ENCODE measurements at places on chromosomes 11 and 22. TPM values are rescaled to one million over a fixed set of nuclear protein-coding genes. Genes with fewer than 3 reads are reported as not detected.

Gene PELI3
- 2.3 TPM for total RNA-seq

DNA sequence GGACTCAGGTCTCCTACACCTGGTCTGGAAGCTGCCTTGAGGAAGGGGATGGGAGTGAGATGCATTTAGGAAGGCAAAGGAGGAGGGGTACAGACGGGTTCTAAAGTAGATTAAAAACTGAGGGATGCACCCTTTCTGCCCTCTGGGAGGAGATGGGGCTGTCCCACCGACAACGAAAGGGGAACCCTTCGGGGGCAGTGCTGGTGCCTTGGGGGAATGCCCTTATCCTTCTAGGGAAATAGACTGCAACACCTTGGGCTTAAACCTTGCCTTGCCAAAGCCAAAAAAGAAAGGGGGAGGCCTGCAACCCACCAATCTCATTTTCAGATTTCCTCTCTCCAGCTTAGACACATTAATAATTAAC, 89.8 kb downstream of the PLEKHA7 start:
- no peak overlapping the region for H3K27ac ChIP-seq
- H3K36me3 ChIP-seq = no peaks in the 10 kb centered on the region
- no peak overlapping the region for H3K4me3 ChIP-seq
- peak; percentile 37 for DNase-seq

DNA sequence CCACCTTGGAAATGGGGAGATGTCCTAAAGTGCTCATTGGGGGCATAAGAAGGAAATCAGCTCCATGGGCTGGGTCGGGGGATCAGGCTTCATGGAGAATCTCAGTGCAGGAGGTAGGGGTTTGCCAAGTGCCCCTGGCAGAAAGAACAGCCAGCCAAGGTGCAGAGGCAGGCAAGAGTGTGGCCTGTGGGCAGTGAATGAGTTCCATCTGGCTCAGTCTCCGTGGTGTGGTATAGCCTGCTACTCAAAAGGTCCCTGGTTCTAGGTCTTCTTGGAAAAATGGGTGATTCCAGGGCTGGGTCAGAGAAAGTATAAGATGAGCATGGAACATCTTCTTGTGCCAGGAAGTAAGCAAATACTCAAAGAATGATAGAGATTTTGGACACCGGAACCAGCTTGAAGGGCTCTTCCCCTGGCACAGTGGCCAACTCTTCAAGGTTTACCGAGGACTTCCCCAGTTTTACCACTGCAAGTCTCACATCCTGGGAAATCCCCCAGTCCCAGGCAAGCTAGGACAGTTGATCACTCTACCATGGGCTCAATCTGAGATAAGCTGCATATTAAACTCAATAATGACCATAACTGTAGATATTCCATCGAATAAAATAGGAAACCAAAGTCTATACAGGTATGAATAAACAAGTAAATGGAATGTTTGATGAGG, 10.6 kb upstream of the ARAP1 start:
- no peak overlapping the region for H3K27ac ChIP-seq
- no peak overlapping the region for H3K4me3 ChIP-seq
- no peaks in the 10 kb centered on the region for H3K36me3 ChIP-seq
- no peaks in the 10 kb centered on the region for H3K27me3 ChIP-seq
- peak; percentile 61 for DNase-seq
- H3K4me1 ChIP-seq = peaks cover 16% of the 10 kb centered on the region

Gene TLCD5
- total RNA-seq = 1.2 TPM

- H3K36me3 ChIP-seq = no peaks in the 10 kb centered on the region
- H3K27me3 ChIP-seq = peaks cover 7% of the 10 kb centered on the region
- no peak overlapping the region for H3K4me3 ChIP-seq
- no peak for DNase-seq
Observed at GRCh38 chr11:125773516-125773915, 5.1 kb downstream of the PATE2 start.

GRCh38 chr11:4066910-4067309, 27.7 kb upstream of the RRM1 start:
- H3K27ac ChIP-seq = no peak overlapping the region
- peaks cover 10% of the 10 kb centered on the region for H3K36me3 ChIP-seq
- no peaks in the 10 kb centered on the region for H3K27me3 ChIP-seq
- no peak overlapping the region for H3K4me3 ChIP-seq
- peaks cover 65% of the 10 kb centered on the region for H3K4me1 ChIP-seq
- no peak for DNase-seq

DNA sequence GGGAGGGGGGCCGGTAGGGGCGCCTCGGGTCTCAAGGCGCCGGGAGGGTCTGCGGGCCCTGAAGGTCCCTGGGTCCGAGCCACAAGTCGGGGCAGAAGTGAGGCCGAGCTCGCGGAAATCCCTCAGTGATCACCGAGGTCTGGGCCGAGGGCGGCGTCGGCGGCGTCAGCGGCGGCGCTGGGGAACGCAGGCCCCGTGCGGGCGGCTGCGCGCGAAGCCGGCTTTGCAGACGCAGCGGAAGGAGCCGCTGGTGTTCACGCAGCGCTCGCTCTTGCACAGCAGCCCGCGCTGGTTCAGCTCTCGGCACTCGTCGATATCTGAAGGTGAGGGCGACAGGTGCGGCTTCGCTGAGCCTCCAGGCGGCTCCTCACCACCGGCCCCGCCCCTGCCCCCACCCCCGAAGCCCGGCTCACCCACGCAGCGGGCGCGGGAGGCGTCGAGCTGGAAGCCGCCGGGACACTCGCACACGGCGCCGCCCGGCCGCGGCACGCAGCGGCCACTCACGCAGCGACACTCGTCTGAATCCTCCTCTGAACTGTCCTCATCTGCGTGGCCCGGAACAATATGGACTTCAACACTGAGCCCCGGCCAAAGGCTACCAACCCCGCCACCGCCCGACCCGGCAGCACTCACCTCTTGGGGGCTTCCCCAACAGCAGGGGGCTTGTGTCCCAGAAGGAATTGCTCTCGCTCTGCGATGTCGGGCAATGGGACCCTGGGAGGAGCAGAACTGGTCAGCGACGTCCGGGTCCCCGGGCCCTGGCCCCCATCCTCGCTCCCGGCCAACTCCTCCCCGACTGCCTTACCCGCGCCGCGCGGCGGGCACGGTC, 14.2 kb downstream of the SCYL1 start:
- peaks cover 16% of the 10 kb centered on the region for H3K4me1 ChIP-seq
- peaks cover 1% of the 10 kb centered on the region for H3K36me3 ChIP-seq
- H3K27ac ChIP-seq = no peak overlapping the region
- no peak overlapping the region for H3K4me3 ChIP-seq

DNA sequence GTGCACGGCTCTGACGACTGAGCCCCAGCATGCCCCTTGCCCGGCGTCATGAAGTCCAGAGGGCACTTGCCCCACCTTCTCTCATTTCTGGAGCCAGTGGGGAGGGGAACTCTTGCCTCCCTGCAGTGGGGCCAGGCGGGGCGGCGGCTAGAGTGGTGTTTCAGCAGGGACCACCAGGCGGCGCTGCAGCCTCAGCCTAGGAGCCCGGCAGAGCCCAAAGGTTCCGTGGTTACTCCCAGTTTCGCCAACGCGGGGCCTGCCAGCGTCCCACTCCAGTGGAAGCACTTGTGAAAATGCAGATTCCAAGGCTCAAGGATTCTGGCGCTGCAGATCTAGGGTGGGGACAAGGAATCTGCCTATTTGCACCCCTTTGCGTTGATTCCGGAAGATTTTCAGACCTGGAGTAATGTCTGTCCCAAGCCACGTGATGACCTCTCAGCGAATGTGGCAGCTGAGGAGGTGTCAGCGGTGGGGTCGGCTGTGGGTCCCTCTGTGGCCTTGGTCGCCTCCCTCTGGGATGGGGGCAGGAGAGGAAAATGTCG, 55.7 kb downstream of the CD82 start:
- no peak overlapping the region for H3K27ac ChIP-seq
- peaks cover 24% of the 10 kb centered on the region for H3K36me3 ChIP-seq
- H3K4me3 ChIP-seq = no peak overlapping the region
- peak; percentile 68 for DNase-seq
- no peaks in the 10 kb centered on the region for H3K27me3 ChIP-seq

Gene PHF21B
- not detected for total RNA-seq

Gene ACRV1
- not detected for total RNA-seq

Measured in activated naive CD4-positive, alpha-beta T cell treated with anti-CD3 and anti-CD28 coated beads for 36 hours (primary cell).